ENCODE measurements at places on chromosomes 6 and 20.
A peak's percentile ranks its signal among the peaks of the same experiment; 100 is the strongest.

GRCh38 chr6:114282292-114282691 is 60.5 kb downstream of the HS3ST5 start:
- DNase-seq = no peak

DNA sequence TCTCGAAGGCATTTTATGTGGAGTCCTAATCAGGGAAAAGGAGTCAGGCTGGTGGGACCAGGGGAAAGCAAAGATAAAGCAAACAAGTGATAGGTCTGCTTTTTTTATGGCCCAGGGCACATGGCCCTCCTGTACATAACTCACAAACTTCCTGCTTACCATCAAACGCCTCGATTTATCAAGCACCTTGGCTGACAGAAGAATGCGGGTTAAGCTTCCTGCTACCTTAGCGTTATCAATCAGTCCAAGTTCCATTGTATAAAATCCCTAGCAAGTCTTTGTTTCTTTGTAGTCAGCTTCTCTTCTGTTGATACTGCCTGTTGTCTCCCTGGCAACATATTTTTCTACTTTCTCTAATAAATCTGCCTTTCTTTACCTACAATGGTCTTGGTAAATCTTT is 4.1 kb upstream of the TRIM27 start:
- no peak for DNase-seq

DNA sequence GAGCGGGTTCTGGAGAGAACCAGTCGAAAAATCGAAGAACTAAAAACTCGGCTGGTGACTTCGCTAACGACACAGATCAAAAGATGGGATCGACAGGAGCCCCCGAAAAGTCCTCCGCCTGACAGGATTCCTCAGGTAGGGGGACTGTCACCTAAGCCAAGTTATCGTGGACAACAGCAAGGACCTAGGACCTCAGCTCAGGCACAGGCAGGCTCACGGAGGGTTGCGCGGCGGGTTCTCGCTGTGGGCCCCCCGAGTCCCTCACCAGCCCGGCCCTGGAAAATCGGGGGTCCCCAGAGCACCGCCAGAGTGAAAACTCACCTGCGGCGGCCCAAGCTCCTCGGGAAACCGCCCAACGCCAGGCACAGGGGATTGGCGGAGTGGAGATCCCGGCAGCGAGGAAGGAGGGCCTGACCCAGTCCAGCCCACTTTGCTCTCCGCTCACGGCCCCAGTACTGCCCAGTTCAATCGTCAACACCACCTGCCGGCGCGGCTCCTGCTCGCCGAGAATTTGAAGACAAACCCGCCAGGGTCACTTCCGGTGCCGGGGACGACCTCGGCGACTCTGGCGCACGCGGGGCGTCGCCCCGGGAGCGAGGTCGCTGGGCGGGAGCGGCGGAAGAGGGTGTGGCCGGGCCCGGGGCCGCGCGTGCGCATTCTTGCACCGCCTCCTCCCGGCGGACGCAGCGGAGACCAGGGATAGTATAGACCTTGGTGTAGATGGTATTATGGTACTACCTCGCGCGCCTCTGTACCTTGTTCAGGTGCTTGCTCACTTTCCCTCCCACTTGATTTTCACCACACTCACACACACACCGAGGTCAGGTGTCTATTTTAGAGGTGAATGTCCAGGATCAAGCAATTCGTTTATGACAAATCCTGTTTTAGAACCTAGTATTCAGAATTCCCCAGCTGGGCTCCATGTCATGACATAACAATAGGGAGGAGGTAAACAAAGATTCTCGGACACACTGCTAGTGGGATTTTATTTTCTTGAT is at the start of gene KATNA1:
KATNA1 (minus strand) TSS at position 567 of the 998 bp plus-strand sequence. CDS start 10,167 bp downstream, outside the sequence.
- peak; percentile 86 for DNase-seq

GRCh38 chr6:129644567-129645015 is 65.4 kb downstream of the ARHGAP18 start:
- peak; percentile 6 for DNase-seq

- DNase-seq = no peak
These were observed 244.8 kb upstream of the FAM83B start for GRCh38 chr6:54601600-54602300.

DNA sequence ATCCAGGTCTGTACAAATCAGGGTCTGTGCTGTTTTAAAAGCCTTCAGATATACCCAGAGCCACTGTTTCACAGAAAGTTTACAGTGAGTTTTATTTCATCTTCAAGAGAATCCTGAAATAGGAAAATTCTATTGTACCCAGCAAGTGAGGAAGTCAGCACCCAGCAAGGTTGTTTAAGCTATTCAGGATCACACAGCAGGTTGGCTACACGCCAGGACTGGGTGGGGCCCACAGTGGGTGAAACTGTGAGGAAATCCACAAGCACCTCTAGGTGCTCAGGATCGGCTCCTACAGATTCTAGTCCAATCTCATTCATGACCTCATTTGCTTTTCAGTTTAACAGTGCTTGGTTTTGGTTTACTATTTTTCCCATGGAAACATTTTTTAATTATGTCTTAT is 128.9 kb downstream of the SYNDIG1 start:
- DNase-seq = no peak

- peak; percentile 98 for DNase-seq
These were observed 259.9 kb downstream of the BMP7 start for GRCh38 chr20:57006411-57007170.

- peak; percentile 11 for DNase-seq
These were observed 207.9 kb upstream of the LAMP5 start for GRCh38 chr20:9306521-9306920.

DNA sequence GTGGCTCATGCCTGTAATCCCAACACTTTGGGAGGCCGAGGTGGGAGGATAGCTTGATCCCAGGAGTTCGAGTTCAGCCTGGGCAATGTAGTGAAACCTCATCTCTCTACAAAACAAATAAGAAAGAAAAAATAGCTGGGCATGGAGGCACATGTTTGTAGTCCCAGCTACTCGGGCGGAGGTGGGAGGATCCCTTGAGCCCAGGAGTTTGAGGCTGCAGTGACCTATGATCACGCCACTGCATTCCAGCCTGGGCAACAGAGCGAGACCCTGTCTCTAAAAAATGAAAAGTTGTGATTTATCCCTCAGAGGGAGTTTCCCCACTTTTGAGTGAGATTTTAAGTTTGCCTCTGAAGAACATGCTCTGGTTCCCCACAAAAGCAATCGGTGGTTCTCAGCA is 17.4 kb upstream of the BMP7 start:
- DNase-seq = no peak

- no peak for DNase-seq
These were observed 238.5 kb downstream of the ZFAND3 start for GRCh38 chr6:38057994-38058393.

DNA sequence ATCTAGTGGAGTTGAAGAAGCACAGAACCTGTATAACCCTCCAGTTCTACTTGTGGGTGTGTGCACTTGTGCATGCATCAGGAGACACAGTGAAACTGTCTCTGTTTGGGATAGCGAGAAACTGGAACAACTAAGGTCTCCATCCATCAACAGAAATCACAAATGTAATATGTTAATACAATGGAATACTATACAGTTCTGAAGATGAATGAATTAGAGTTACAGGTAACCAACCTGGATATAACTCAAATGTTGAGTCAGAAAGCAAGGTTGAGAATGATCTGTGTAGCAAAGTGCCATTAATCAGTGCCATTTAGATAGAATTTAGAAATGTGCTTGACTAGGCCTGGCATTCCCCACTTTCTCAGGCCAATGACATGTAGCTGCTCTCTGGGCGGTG is 4.6 kb upstream of the NSFL1C start:
- DNase-seq = no peak

DNA sequence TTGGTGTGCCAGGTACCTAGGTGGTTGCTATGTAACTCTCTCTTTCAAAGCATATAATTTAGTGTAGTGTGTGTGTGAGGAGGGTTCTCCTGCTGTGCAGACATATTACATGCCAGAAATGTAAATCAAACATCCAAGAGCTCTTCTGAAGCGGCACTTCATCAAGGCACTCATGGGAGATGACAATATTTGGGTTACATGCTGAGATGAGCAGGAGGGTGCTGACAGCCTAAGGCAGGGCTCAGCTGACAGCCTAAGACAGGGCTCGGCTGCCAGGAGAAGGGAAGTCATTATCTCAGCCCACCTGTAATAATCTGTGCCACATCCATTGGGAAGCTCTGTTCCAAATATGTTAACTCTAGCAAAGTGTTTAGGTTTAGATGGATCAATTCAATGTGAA is 39.1 kb downstream of the ADGRF5 start:
- DNase-seq = no peak

GRCh38 chr20:33372993-33373441 is 28.3 kb downstream of the CDK5RAP1 start:
- no peak for DNase-seq

- no peak for DNase-seq
These were observed 53.7 kb downstream of the HNF4A start for GRCh38 chr20:44409132-44409600.

GRCh38 chr20:1808101-1808500 is 87.1 kb upstream of the SIRPA start:
- no peak for DNase-seq

GRCh38 chr6:56399250-56399671 is 151.9 kb upstream of the COL21A1 start:
- DNase-seq = peak; percentile 72

DNA sequence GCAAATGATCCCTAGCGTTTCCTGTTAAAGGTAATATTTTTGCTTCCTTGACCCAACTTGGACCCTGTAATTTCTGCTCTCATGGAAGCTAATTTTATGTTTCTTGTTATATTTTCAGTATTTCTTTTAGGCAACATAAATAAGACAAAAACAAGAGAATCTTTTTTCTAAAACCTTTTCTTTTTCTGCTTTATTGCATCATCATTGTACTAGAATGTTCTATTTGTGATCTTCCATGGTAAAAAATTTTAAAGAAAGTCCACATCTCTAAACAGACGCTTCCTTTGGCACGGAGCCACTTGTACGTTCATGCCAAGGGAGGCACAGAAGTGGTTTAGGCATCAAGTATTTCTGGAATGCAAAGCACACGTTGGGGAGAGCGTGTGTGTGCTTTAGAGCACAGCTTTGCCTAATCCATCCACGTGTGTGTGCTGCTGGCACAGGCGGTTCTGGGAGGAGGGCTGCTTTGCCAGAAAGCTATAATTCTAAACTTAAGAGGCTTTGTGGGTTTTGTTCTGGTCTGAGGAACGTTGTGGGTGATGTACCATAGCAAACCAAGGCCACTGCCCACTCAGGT is 98.3 kb downstream of the SASH1 start:
- DNase-seq = peak; percentile 86

- no peak for DNase-seq
These were observed 31.6 kb downstream of the DLL1 start for GRCh38 chr6:170259278-170259677.

- DNase-seq = no peak
These were observed 92.1 kb downstream of the SYNJ2 start for GRCh38 chr6:158073776-158074175.

DNA sequence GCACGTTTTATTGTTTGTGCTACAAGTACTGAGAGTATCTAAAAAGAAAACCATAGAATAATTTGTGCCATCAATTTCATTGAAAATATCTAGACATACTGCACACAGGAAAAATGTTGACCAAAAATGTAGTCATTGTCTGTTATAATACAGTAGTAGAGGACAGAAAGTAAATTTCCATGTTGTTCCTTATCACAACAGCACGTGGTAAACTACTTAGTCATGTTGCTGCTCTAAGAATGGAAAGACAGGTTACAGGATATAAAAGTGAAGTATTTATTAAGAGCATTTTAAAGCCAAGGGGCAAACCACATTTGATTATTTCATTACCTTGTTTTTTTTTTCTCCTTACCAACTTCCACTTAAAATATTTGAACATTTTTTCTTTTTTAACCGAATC is 89.0 kb upstream of the CEP85L start:
- no peak for DNase-seq

GRCh38 chr6:117206944-117207687 is 58.2 kb upstream of the VGLL2 start:
- DNase-seq = no peak

DNA sequence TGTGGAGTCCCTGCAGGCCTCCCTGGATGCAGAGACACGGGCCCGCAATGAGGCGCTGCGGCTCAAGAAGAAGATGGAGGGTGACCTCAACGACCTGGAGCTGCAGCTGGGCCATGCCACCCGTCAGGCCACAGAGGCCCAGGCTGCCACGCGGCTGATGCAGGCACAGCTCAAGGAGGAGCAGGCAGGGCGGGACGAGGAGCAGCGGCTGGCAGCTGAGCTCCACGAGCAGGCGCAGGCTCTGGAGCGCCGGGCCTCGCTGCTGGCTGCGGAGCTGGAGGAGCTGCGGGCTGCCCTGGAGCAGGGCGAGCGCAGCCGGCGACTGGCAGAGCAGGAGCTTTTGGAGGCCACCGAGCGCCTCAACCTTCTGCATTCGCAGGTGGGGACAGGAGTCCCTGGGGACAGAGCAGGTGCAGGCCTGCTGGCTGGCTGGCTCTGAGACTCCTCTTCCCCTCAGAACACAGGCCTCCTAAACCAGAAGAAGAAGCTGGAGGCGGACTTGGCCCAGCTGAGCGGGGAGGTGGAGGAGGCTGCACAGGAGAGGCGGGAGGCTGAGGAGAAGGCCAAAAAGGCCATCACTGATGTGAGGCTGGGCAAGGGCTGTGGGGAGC is 44.7 kb downstream of the MYH7B start:
- DNase-seq = no peak

DNA sequence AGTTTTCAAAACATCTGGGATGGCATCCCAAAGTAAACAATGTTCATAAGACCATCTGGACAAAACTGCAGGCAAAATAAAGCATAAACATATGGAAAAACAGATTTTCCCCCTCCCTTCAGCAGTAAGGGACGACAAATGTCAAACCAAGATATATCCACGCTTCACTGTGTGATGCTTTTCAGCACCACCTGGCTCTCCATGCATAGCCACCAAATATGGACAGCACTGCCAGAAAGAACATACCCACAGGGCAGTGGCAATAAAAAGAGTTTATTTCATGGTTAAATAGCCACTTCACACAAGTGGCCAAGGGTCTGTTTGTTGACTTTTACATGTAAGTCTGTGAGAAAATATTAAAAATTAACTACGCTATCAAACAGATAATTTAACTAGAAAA is 23.1 kb downstream of the USP45 start:
- no peak for DNase-seq

GRCh38 chr20:23776067-23776771 is 25.5 kb upstream of the CST1 start:
- DNase-seq = no peak

DNA sequence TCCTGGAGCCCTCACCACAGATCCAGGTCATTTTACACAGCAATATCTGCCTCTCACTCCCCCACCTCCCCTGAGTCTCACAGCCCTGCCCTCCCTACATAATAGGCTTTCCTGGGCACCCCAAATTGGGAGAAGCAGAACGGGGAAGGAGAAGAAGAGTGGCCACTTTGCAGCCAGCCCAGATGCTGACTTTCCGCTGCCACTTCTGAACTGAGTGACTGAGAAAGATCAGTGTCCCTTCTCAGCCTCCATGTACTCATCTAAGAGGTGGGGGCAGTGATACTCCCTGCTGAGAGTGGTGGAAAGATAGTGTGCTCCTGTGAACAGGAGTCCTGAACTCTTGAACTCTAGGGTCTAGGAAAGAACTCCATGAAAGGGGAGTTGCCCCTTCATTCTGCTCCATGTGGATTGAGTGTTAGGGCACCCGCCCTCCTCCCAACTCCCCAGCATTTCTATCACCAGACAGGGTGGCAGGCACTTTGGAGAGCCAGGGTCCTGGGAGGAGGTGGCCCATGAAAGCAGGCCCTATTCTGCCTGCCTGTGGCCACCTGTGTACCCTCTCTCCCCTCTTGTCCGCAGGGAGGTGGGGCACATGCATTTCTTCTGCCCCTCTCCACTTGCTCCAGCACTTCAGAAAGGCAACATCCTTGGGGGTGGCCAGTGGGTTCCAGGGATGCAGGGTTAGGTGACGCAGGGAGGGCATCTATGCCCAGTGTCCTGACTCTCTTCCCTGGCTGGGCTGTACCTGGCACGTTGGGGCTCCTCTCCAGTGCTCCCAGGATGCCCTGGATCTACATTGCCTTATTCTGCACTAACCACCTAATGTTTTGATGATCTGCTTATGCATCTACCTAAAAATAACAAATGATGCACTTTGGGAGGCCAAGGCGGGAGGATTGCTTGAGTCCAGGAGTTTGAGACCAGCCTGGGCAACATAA is 38.3 kb upstream of the MRPS18A start:
- DNase-seq = no peak

All from RCC 7860 (cell line).